ENCODE measurements at places on chromosomes 6 and 20. TPM values are rescaled to one million over a fixed set of nuclear protein-coding genes. Genes with fewer than 3 reads are reported as not detected.

The LPA gene
- total RNA-seq = not detected

The RHAG gene
- not detected for total RNA-seq

The CLPSL2 gene
- total RNA-seq = not detected

The PRICKLE4 gene
- total RNA-seq = 1.1 TPM

The TFAP2D gene
- total RNA-seq = not detected

The CNR1 gene
- not detected for total RNA-seq

The CCR6 gene
- total RNA-seq = not detected

The IMPG1 gene
- not detected for total RNA-seq

The KCNK5 gene
- total RNA-seq = under 0.01 TPM

The GSTA1 gene
- total RNA-seq = not detected

The BANF2 gene
- not detected for total RNA-seq

The SLX4IP gene
- 6.8 TPM for total RNA-seq

The C6orf58 gene
- total RNA-seq = not detected

The NRSN1 gene
- total RNA-seq = not detected

The DCDC2 gene
- 6.6 TPM for total RNA-seq

The MYT1 gene
- total RNA-seq = not detected

The UFL1 gene
- total RNA-seq = 27.1 TPM

The PCSK2 gene
- not detected for total RNA-seq

The BIRC7 gene
- total RNA-seq = not detected

The GJA1 gene
- 101 TPM for total RNA-seq

The HRH3 gene
- not detected for total RNA-seq

The RBPJL gene
- not detected for total RNA-seq

The CDSN gene
- 10.9 TPM for total RNA-seq

The EYA4 gene
- total RNA-seq = 2.4 TPM

The ARHGAP40 gene
- total RNA-seq = 0.68 TPM

The NKAPL gene
- 1.9 TPM for total RNA-seq

The SCUBE3 gene
- not detected for total RNA-seq

The MOG gene
- total RNA-seq = not detected

The DNAAF9 gene
- total RNA-seq = 6.5 TPM

The CEP85L gene
- 13.4 TPM for total RNA-seq

The EFHC1 gene
- total RNA-seq = 4.1 TPM

The MAP3K7 gene
- 44.1 TPM for total RNA-seq

The MED23 gene
- 24.9 TPM for total RNA-seq

The SPATS1 gene
- total RNA-seq = not detected

The FOXC1 gene
- 6.9 TPM for total RNA-seq

The CST2 gene
- not detected for total RNA-seq

The MEI4 gene
- total RNA-seq = under 0.01 TPM

The TEAD3 gene
- 6.5 TPM for total RNA-seq

The CPNE5 gene
- not detected for total RNA-seq

The HLA-DRB5 gene
- total RNA-seq = not detected

The GPX5 gene
- total RNA-seq = not detected

The CD24 gene
- total RNA-seq = 877 TPM

The SLC35D3 gene
- not detected for total RNA-seq
